ENCODE measurements at places on chromosomes 1 and 21. TPM values are rescaled to one million over a fixed set of nuclear protein-coding genes. Genes with fewer than 3 reads are reported as not detected.

CD247 gene
- polyA plus RNA-seq: not detected

GPR52 gene
- not detected for polyA plus RNA-seq

OR10J1 gene
- polyA plus RNA-seq: not detected

CFHR1 gene
- polyA plus RNA-seq: 33.1 TPM

MAP10 gene
- 2.1 TPM for polyA plus RNA-seq

RGS18 gene
- polyA plus RNA-seq: not detected

C4BPA gene
- polyA plus RNA-seq: 12.4 TPM

SERPINC1 gene
- polyA plus RNA-seq: 53.5 TPM

CLDN19 gene
- polyA plus RNA-seq: 3.8 TPM

C1orf226 gene
- 2.8 TPM for polyA plus RNA-seq

PARK7 gene
- polyA plus RNA-seq: 395 TPM

EXTL1 gene
- 1.6 TPM for polyA plus RNA-seq

GART gene
- polyA plus RNA-seq: 41.6 TPM

CD53 gene
- 0.79 TPM for polyA plus RNA-seq

S100A8 gene
- polyA plus RNA-seq: 2.2 TPM

E2F2 gene
- 0.21 TPM for polyA plus RNA-seq

IL20 gene
- polyA plus RNA-seq: not detected

NEK2 gene
- 5.3 TPM for polyA plus RNA-seq

MYOC gene
- polyA plus RNA-seq: not detected

ATP5PF gene
- polyA plus RNA-seq: 478 TPM

AADACL4 gene
- polyA plus RNA-seq: not detected

OR14K1 gene
- not detected for polyA plus RNA-seq

RXRG gene
- polyA plus RNA-seq: not detected

SLC45A1 gene
- 1.6 TPM for polyA plus RNA-seq

VANGL1 gene
- 9.3 TPM for polyA plus RNA-seq

HP1BP3 gene
- 115 TPM for polyA plus RNA-seq

TMEM125 gene
- polyA plus RNA-seq: 43.1 TPM

OR2L13 gene
- polyA plus RNA-seq: not detected

FAM110D gene
- 0.40 TPM for polyA plus RNA-seq

LMX1A gene
- polyA plus RNA-seq: not detected

LCE1A gene
- polyA plus RNA-seq: not detected

TMEM240 gene
- 2.1 TPM for polyA plus RNA-seq

CLCA4 gene
- 0.22 TPM for polyA plus RNA-seq

CCDC24 gene
- 27.7 TPM for polyA plus RNA-seq

PPOX gene
- 31.6 TPM for polyA plus RNA-seq

NEGR1 gene
- polyA plus RNA-seq: 1.0 TPM

PGBD2 gene
- 6.6 TPM for polyA plus RNA-seq

DHRS3 gene
- 75.9 TPM for polyA plus RNA-seq

HEYL gene
- polyA plus RNA-seq: 17.9 TPM

MTFR1L gene
- 103 TPM for polyA plus RNA-seq

HRNR gene
- not detected for polyA plus RNA-seq

KRTAP22-2 gene
- not detected for polyA plus RNA-seq

NLRP3 gene
- not detected for polyA plus RNA-seq

MFAP2 gene
- 540 TPM for polyA plus RNA-seq

LYST gene
- 3.5 TPM for polyA plus RNA-seq

PLK3 gene
- 40.1 TPM for polyA plus RNA-seq

SPRR4 gene
- not detected for polyA plus RNA-seq

BATF3 gene
- polyA plus RNA-seq: 3.5 TPM

ADGRL2 gene
- 45.1 TPM for polyA plus RNA-seq

VAV3 gene
- 12.7 TPM for polyA plus RNA-seq

All from hepatocyte (in vitro differentiated cells).